Stimulated activated CD8-positive, alpha-beta memory T cell treated with anti-CD3 and anti-CD28 coated beads, Interleukin-2, amount 100 ng/mL, for 1 hour (primary cell): ENCODE measurements at places on chromosomes 1 and 21.

- no peak for DNase-seq
These were observed 69.0 kb downstream of the ATP1B1 start for GRCh38 chr1:169175461-169175860.

DNA sequence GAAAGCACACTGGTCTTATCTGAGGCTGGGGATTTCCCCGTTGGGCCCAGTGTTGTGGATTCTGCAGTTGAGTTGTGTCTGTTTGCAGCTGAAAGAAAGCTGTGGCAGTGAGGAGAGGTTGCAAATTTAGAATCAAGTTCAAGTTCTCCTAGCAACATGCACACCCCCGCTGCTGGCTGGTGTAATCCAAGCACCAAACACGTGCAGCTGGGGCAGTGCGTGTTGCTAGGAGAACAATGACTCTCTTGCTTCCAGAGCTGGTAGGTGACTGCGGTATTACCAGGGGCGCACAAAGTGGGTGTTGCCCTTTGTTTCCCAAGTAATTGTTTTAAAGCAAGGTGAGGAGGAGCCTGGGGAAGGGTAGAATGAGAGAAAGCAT, 91.5 kb downstream of the IER5 start:
- no peak for DNase-seq

GRCh38 chr1:1333551-1334241, 2.6 kb downstream of the TAS1R3 start:
- no peak for DNase-seq

GRCh38 chr1:79012500-79012899, 6.0 kb upstream of the ADGRL4 start:
- no peak for DNase-seq
